ENCODE measurements at places on chromosomes 4 and X. TPM values are rescaled to one million over a fixed set of nuclear protein-coding genes. Genes with fewer than 3 reads are reported as not detected.

GRCh38 chrX:34401411-34401810, 255.7 kb downstream of the TMEM47 start:
- no peak for DNase-seq

SNX12 gene
- 65.7 TPM for total RNA-seq

- no peak for DNase-seq
Measured at GRCh38 chrX:74656079-74656745, 41.8 kb upstream of the RLIM start.

RPA4 gene
- total RNA-seq: not detected

DNA sequence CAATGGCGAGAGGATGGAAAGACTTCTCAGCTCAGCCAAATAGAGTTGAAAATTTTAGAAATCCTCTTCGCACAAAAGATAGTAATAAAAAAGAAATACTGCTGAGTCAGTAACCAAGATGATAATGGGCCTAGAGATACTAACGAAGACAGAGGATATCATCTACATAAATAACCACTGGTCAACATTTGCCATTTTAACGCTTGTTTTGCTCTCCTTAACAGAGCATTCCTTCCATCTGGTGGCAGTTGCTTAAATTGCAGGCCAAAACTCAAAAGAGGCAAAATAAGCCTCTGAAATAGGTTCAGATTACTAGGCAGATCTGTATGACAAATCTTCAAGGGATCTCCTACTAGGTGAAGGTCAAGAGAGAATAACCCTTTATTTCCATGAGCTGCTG, 51.7 kb upstream of the MCF2 start:
- peak; percentile 16 for DNase-seq

GRCh38 chr4:88759895-88760290, 62.3 kb upstream of the NAP1L5 start:
- DNase-seq: no peak

DNA sequence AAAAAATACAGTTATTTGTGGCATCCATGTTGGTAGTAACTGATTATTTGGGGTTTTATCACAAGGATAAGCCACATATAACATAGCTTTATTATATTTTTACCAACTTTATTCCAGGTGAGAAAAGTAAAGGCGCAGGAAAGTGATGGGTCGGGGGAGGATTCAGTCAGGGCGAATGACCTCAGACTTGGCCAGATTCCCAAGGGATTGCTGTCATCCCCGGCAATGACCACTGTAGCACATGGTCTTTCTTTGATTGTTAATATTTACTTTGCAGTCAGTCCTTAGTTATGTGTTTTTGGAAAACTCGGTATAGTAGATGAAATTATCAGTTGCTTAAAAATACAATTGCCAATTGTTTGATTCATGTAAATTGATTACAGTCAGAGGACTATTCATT, 17.6 kb downstream of the GRIA3 start:
- DNase-seq: no peak

USP51 gene
- total RNA-seq: 0.14 TPM

- no peak for DNase-seq
Measured at GRCh38 chr4:96775501-96775900, 935.6 kb downstream of the PDHA2 start.

PYURF gene
- 131 TPM for total RNA-seq

DNA sequence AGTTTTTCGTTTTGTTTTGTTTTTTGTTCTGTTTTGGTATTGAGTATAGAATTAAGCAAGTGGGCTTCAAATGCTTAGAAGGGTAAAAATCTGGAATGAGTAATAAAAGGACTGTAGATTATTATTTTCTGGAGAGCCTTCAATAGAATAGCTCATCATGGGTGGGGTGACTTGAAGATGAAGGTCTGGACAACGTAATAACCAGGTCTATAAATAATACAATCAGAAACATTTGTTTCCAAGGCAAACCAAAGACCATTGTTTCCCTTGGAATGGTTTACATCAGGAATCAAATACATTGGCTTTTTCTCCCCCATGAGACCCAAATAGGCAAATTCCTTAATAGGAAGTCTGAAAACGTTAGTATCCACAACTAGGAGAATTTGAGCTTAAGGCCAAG, 721.6 kb downstream of the RPA4 start:
- no peak for DNase-seq

GRCh38 chrX:40987413-40987812, 97.8 kb upstream of the USP9X start:
- DNase-seq: no peak

SATL1 gene
- not detected for total RNA-seq

- peak; percentile 18 for DNase-seq
Measured at GRCh38 chrX:41718481-41719235, 5.3 kb upstream of the GPR82 start.
